AG09309 (cell line): ENCODE measurements at places on chromosomes 7 and 10.
A peak's percentile ranks its signal among the peaks of the same experiment; 100 is the strongest.

GRCh38 chr7:112358513-112358912 is 91.7 kb upstream of the IFRD1 start:
- DNase-seq, result no peak

- DNase-seq, result no peak
Measured at GRCh38 chr7:142795339-142795863, 24.6 kb downstream of the PRSS2 start.

DNA sequence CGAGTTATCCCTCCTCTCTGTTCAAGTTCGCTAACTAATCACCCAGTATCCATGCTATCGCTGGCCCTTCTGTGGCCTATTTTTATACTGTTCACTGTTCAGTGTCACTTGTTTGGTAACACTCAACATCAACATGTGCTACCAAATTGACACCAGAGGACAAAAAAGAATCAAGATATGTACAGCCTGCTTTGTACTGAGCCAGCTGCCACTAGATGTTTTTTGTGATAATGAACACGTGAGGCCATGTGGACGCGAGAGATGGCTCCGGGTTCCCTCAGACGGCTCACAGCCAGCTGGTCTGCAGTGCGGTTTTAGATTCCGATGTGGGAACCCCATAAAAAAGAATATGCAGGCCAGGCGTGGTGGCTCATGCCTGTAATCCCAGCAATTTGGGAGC is 21.2 kb downstream of the CAV1 start:
- DNase-seq, result no peak

GRCh38 chr10:7672341-7673134 is 5.8 kb upstream of the ITIH5 start:
- no peak for DNase-seq

- no peak for DNase-seq
Measured at GRCh38 chr7:27155816-27156507, 513 bp downstream of the HOXA7 start.

DNA sequence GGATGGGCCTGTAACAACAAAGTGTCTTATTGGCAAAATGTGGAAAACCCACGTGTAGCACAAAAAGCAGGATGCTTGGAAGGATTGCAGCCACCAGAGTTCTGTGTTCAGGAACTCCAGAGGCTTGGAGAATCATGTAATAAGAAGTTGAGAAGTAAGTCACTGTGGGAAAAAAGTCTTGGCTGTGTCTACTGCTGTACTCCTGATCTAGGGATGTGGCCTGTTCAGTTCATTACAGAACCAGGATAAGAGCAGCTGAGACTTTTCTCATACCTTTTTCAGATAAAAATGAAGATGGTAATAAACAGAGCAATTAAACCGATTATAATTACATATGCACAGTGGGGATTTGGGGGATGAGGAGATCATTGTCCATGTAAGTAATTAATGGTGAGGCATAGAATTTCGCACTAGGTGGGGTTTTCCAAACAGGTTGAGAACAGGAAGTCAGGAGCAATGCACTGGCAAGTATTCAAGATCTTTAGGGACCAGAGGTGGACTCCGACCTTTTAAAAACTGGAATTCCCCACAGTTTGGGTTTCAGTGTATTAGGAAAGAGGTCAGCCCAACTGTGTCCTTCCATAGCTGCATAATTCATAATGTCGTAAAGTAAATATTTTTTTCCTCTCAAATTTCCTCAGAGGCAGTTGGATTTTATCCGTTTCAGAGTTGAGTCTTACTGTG is 281.7 kb downstream of the FRMD4A start:
- no peak for DNase-seq

GRCh38 chr10:48907730-48908129 is 31.9 kb downstream of the LRRC18 start:
- no peak for DNase-seq

- no peak for DNase-seq
Measured at GRCh38 chr10:123404357-123404756, 250.2 kb downstream of the BUB3 start.

- no peak for DNase-seq
Measured at GRCh38 chr10:60093317-60093716, 187.0 kb upstream of the CCDC6 start.

- DNase-seq, result no peak
Measured at GRCh38 chr7:105289704-105290103, 99.0 kb downstream of the SRPK2 start.

DNA sequence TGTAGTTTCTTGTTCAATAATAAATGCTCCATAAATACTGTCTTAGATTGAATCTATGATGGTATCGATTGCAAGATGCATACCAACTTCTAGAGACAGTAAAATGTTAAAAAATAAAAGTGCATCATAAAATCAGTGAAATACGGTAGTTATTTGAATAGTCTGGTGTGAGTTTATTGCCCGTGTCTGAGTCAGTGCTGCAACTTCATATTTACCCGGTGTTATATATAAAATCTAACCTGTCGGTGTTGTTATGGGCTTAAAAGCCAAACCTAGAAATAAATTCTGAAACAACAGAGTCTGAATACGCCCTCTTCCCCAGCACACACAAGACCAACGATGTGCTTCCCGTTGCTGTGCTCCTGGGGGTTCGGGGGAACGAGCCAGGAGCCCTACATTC is 16.3 kb downstream of the MACROH2A2 start:
- DNase-seq, result no peak

- no peak for DNase-seq
Measured at GRCh38 chr10:43218951-43219837, 47.7 kb downstream of the RASGEF1A start.

GRCh38 chr10:32981760-32982159 is 23.7 kb upstream of the ITGB1 start:
- DNase-seq, result no peak

DNA sequence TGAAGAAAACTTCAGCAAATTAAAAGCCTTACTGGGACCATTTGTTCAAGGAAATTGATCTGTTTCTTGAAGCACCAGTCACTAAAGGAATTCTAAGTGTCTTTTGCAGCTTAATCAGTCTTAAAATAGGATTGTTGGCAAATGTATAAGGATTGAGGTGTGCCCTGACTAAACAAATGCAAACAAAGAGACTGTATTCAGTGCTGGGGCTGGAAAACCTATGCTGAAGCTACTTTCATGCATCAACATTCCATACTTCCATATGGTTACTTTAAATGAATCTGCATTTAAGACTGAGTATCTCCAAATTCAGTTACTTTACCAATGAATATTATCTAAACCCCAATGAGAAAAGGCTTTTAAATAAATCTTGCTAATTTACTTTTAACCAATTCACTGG is 183.3 kb downstream of the ELAPOR2 start:
- DNase-seq, result no peak

- DNase-seq, result no peak
Measured at GRCh38 chr7:23474829-23475575, 4.7 kb upstream of the IGF2BP3 start.

- peak; percentile 21 for DNase-seq
Measured at GRCh38 chr7:31782411-31782991, 95.5 kb downstream of the PPP1R17 start.

GRCh38 chr10:35959252-35959651 is 317.2 kb upstream of the FZD8 start:
- no peak for DNase-seq

DNA sequence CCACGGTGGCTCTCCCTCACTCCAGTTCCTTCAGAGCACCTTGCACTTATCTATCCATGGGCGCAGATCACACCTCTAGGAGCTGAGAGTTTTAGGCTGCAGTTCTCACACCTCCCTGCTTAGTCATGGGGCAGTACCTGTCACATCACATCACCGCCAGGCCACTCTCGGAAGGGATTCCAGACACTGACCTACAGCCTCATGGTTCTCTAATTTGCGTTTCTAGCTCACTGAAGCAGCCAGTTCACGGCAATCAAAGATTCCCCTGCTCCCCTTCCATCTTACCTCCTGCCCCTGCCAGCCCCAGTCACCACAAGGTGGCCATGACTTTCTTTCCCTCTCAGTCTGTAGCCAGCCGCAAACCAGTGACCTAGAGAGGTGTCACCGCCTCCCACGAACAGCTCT is 34.2 kb downstream of the ADRB1 start:
- no peak for DNase-seq

- DNase-seq, result no peak
Measured at GRCh38 chr7:92292981-92293380, 47.2 kb downstream of the ANKIB1 start.

DNA sequence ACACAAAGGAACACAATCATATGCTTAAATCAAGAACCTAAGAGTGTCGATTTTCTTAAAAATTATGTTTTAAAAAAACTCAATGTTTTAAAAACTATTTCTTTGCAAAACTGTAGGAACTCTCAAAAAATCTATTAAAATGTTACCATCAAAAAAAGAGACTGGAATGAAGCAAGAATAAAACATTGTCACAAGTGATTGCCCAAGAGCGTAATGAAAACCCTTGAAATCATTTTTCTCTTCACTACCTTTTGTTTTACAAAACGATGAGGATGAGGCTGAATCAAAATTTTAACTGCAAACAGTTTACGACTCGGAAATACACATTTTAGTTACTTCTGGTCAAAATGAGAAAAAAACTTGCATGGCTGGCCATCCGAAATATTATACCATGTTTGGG is 855 bp downstream of the YME1L1 start:
- no peak for DNase-seq

DNA sequence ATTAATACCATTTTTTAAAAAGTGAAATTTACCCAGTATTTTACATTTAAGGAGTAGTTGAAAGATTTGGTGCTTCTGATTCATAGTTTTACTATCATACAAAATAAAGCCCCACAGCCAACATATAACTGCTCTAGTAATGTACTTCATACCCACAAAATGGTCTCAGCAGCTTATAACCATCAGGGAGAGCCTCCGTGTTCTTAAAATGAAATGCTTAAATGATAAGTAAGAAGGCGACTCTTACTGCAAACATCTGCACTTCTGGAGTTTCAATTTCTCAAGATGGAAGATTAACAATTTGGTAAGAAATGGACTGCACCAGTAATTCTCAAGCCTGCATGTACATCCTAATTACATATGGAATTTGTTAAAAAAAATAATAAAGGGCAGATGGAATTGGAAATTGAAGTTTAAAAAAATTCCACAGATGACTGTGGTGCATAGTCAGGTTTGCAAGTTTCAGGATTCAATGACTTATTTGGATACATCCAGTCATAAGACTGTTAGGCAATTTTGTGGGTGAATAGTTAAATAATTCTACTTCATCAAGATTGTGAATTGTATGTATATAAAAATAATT is 461.0 kb downstream of the KIF20B start:
- DNase-seq, result no peak

GRCh38 chr10:104582966-104583365 is 58.1 kb upstream of the SORCS3 start:
- DNase-seq, result no peak

- DNase-seq, result no peak
Measured at GRCh38 chr10:131453721-131454634, 142.5 kb upstream of the TCERG1L start.

GRCh38 chr7:142733271-142733670 is 16.0 kb upstream of the PRSS1 start:
- no peak for DNase-seq

- DNase-seq, result no peak
Measured at GRCh38 chr10:44685220-44685619, 225.9 kb upstream of the TMEM72 start.

DNA sequence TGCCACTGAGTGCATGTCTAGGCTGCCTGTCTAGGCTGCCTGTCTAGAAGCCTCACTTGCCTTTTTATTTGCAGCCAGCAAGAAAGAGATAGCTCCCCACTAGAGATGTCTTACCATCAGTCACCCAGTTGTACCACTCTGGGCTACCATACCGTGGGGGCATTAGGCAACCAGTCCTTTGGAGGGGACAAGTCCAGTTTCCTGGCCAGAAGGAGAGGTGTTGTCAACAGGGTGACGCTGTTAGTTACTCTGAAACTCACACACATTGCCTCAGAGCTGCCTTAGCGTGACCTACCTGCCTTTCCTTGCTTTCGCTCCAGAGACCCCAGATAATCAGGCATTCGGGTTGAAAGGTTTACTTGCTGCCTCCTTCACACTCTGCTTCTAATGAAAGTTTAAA is 155.4 kb downstream of the CELF2 start:
- DNase-seq, result no peak

DNA sequence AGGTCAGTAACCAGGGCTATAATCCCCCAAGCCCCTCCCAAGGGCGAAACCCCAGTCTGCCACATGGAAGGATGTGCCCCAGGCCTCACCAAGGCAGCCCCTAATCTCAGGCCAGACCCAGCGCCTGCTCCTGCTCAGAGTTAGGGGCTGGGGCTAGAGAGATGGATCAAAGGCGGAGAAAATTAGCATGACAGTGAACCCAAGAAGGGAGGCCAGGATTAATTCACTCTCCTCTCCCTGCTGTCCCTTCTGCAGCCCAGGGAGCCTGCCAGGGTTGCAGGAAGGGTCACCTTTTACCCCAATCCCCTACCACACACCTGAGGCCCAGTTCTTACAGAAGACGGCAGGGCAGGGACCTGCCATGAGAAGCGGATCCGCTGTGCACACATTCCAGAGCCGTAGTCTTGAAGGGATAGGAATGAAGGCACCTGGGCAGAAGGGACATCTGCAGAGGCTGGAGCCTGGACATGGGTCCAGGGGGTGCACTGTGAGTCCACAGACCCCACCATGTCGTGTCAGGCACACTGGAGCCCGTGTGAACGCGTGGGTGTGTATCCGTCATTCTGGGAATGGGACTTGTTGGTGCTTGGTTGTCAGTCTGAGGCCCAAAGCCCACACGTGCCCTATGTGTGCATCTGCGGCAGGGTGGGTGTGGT is 11.9 kb upstream of the ZMIZ1 start:
- DNase-seq, result no peak

GRCh38 chr10:49353026-49353894 is 42.6 kb downstream of the DRGX start:
- DNase-seq, result no peak

GRCh38 chr7:55031075-55031474 is 12.3 kb downstream of the EGFR start:
- DNase-seq, result no peak

GRCh38 chr7:158406801-158407200 is 180.8 kb downstream of the PTPRN2 start:
- DNase-seq, result no peak

DNA sequence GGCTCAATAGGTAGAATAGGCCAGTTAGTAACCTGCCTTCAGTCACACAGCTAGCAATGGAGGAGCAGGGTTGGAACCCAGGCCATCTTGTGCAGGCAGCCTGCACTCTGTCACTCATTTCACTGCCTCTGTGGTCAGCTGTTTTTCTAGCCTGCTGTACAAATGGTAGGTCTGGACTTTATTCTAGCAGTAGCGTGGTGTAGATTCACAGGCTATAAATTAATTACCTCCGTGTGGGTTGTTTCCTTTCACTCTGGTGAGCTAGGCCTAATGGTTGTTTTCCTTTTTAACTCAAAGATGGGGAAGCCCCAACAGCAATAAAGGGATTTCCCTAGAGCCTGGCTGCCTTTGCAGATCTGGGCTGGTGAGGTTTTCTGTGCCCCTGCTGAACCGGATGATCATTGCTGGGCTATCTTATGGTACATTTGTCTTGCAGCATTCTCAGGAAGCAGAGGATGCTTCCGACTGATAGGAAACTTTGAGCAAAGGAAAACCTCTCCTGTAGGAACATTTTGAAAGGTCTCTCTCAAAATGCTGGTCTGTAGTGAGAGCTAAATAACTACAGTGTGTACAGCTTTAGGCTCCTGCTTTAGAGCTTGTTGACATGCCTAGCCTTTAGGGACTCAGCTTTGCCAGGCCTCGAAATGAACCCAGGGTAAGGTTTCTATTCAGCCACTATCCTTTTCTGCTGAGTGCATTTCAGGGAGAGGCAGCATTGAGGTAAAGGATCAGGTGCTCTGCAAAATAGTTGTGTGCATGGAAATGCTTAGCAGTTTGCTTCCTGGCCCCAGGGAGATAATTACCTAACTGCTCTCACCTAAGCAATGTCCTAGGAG is 157.4 kb downstream of the ST7 start:
- DNase-seq, result no peak
